Lower leg skin (tissue), 4 donors: ENCODE measurements at places on chromosomes 3 and 15. TPM values are rescaled to one million over a fixed set of nuclear protein-coding genes. Genes with fewer than 3 reads are reported as not detected.

DNA sequence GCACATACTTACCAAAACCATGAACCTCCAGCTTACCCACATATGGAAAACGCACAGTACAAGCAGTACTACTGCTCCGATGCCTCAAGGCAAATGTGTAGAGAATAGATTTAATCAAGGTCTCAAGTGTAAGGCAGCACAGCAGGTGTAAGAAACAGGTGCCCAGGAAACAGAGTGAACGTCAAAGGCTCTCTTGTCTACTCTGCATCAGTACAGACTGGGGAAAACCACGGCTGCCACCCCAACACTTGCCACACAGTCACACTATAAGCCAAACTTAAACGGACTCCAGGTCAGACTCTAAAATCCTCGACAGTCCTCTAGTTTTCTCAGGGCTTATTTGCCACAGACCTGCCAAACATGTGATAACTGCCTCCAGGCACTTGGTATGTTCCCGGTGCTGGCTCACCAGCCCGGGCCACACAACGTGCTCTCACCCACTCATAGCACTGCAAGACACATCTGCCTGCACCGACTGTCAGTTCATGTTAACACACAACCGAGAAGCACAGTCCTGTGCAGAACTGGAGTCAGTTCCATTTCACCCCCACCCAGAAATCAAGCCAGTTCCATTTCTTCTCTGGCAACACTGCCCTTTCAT, 30.6 kb downstream of the ABCC5 start:
- DNase-seq: no peak

DNA sequence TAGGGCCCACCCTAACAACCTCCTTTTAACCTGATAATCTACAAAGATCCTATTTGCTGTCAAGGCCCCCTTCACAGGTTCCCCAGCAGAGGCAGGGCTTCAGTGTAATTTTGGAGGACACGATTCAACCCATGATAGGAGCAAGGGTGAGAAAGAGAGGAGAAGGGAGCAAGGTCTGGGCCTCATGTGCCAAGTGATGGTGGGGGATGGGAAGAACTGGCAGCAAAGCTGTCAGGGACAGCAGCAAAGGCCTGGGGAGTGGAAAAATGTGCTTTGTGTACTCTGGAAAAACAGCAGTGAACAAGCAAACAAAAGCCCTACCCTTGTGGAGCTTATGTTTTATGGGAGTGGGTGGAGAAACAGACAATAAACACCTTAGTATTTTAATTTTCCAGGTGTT, 2.7 kb upstream of the GALNT15 start:
- DNase-seq: no peak

GRCh38 chr3:127443581-127444375, 146.8 kb downstream of the TPRA1 start:
- peak; percentile 83 for DNase-seq

DNA sequence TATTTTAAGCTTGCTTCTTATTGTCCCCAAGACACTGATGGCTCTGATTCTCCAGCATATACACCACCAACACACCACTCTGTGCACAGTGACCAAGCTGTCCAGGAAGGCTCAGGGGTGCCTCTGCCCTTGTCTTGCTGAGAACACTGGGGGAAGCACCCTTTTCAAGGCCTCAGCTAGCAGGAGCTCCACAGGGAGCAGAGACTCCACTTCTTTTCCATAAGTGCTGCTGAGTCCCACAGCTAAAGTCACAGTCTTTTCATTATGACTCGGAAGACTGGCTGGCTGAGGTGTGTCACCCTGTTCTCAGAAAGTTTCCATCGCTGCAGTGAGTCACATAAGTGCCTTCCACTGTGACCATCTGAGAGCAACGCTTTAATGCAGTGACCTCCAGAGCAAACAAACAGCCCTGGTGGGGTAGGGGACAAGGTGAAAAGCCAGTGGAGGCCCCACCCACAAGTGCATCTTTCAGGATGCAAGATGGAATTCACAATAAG, 226.9 kb upstream of the CHRNA7 start:
- DNase-seq: peak; percentile 21

GRCh38 chr3:40307176-40307575, 2.3 kb upstream of the EIF1B start:
- no peak for DNase-seq

DNA sequence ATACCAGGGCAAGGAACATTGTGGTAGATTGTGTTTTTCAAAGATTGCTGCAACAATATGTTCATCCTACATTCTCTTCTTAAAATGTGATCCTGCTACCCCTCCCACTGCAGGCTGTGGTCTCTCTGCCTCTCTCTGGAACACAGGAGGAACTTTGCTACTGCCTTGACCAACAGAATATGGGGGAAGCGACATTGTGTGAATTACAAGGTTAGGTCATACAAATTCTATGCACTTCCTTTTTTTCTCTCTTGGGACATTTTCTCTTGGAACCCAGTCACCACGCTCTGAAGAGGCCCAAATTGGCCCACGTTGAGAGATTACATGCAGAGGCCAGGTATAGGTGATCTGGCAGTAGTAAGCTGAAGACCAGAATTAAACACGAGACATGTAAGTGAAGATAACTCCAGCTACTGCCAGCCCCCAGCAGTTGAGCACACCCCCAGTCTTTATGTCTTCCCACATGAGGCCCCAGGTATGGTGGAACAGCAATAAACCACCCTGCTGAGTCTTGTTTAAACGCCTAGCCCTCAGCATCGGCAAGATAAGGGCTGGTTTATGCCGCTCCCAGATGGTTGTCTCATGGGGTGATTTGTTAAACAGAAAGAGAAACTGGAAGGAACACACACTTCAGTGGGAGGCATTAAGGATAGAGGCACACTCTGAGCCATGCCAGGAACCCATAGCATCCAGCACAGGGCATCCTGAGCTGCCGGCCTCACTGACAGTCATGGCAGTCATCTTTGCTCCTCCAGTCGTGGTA, 59.9 kb downstream of the FAM43A start:
- peak; percentile 68 for DNase-seq

DNA sequence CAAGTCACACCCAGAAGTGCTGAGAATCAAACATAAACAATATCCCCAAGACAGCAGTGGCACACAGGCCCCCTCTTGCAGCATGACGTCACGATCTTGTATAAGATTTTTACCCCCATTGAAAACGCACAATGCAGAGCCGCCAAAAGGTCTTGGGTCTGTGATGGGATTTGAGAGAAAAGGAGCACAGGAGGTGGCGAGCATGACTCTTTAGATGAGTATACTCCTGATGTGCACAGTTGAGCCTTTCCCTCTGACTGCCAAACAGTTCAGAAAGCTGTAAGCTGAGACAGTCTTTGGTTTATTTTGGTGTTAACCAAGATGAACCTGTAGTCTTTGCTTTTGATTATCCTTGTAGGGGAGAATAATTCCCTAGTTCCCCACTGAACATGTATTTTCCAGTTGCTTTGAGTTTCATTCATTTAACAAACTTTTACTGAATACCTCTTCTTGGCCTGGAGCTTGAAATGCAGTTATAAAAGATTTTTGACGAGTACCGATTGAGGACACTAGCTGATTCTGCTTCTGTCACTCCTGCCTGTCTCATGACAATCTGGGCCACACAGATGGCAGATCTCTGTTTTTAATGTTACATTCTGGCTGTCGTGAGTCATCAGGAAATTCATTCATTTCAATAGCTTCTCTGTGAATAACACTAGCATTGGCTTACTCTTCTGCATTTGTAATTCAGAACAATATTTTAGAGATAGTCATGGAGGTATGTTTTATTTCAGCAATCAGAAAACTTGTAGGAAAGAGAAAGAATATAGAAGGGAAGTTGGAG, 28.9 kb downstream of the CFAP91 start:
- no peak for DNase-seq

GRCh38 chr15:29675791-29676301, 146.4 kb downstream of the TJP1 start:
- DNase-seq: no peak

- no peak for DNase-seq
These were observed 214.2 kb downstream of the NAALADL2 start for GRCh38 chr3:175073219-175073905.

DNA sequence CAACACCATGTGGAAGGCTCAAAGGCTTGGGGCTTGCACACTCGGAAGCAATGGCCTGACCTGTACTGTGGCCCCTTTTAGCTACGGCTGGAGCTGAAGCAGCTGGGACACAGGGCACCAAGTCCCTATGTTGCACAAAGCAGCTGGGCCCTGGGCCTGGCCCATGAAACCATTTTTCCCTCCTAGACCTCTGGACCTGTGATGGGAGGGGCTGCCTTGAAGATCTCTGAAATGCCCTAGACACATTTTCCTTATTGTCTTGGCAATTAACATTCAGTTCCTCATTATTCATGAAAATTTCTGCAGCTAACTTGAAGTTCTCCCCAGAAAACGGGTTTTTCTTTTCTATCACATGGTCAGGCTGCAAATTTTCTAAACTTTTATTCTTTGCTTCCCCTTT, 85.6 kb upstream of the ALDH1A3 start:
- no peak for DNase-seq

GRCh38 chr15:78931439-78932257, 13.2 kb downstream of the CTSH start:
- no peak for DNase-seq

PARP15 gene
- total RNA-seq: 0.71 TPM

ZNF860 gene
- total RNA-seq: 1.0 TPM
